ENCODE measurements at places on chromosomes 1 and 21.

GRCh38 chr21:36806103-36806502 lies 107.2 kb downstream of the SIM2 start:
- no peak for DNase-seq

DNA sequence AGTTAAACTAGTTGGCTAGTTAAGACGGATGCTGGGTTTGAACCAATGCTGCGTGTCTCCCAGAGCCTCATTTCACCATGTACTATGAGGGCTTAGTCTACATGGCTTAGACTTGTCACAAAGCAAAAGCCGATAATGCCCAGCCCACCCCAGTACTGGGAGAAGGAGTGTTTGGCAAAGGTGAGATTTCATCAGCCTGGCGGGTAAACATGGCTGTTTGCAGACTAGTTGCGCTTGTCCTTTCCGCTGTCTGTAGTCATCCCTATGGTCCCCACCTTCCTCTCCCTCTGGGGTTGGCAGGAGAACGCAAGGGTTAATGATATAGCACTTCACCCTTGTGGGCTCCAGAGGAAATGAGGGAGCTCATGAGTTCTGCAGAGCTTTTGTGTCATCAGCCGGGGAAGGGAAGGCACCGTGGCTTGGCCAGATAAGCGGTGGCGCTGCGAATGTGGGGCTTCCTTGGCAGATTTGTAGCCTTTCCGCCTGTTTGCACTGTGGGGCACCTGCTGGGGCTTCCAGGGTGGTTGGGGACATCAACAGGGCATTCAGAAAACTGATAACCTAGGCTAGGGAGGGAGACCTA lies 29.2 kb downstream of the SOX13 start:
- no peak for DNase-seq

GRCh38 chr1:160550572-160551034 lies 27.5 kb upstream of the SLAMF6 start:
- DNase-seq, result peak; percentile 63

GRCh38 chr1:64686828-64687724 lies 57.8 kb upstream of the RAVER2 start:
- DNase-seq, result no peak

DNA sequence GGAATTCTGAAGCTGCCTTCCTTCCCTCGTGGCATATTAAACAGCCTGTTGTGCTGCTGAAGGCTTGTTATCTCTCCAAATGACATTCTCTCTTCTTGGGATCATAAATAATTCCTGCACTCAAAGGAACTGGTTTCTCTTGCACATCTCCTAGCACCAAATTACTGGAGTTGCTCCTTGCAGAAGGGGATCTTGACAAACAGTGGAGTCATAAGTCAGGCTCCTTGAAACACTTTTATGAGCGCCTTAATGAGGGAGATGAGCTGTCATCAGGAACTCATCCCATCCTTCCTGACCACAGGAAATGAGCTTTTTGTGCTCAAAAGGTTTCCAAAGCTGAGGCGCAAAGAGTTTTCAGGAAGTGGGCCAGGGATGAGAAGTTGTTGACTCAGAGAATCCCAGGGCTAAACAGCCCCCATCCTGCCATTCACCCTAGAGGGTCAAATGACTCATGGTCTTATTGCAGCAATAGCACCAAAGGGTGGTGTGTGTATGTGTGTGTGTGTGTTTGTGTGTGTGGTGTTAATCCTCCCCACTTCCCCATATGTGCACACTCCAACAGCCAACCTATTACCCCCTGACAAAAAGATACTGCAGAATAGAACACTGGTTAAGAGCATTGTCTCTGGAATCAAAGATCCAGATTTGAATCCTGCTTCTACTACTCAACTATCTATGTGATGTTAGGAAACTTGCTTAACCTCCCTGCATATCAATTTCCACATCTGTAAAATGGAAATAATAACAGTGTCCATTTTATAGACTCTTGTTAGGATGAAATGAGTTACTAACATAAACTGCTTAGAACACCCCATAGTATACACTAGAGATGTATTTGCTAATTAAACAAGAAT lies 2.8 kb upstream of the PHC2 start:
- DNase-seq, result no peak

DNA sequence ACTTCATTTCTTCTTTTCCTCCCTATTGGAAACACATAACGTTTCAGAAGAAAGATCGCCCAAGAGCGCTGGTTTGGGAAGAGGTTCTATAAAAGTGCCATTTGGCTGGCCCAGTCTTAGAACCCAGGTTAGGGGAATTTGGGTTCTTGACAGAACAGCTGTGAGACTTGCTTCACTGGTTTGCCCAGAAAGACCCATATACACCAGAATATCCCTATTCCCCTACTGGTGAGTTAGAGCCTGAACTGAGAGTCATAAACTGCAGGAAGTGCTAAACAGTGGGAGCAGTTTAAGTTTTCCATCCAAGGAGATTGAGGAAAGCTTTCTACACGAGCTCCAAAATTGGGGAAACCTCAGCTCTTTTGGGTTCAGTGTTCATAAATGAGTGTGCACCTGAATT lies 275.2 kb downstream of the VAV3 start:
- no peak for DNase-seq

- no peak for DNase-seq
These were observed 32.2 kb downstream of the EVI5 start for GRCh38 chr1:92752719-92753118.

DNA sequence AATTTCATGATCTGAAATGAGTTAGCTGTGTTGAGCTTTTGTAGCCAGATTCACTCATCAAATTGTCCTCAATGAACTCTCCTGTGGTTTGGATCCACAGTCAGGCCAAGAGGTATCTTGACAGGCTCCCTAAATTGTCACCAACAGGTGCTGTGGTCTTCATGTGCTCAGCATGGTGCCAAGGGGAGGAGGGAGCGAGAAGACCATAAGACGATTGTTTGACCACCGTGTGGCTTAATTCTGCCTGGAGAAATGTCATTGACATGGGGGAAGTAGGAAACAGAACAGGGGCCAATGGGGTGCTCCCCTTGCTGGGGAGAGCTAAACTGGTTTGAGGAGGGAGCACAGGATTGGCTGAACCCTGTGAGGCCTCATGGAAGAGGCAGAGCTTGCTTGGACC lies 219.3 kb downstream of the KCNJ6 start:
- DNase-seq, result no peak

DNA sequence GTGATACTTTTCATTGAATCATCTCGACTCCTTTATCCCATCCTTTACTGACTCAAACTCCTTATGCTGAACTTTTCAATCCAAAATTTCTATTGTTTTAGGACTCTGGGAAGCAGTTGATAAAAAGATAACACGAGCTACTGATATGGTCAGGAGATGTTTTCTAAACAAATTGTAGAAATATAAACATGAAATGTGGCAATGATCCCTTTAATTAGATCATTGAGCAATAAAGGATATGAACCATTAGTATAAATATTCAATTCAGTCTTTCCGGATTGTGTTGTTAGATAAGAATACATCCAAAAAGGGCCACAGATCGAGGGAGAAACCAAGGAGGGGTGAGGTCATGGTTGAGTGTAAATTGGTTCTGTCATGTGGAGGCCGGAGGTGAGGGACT lies 88.4 kb downstream of the NID1 start:
- no peak for DNase-seq

DNA sequence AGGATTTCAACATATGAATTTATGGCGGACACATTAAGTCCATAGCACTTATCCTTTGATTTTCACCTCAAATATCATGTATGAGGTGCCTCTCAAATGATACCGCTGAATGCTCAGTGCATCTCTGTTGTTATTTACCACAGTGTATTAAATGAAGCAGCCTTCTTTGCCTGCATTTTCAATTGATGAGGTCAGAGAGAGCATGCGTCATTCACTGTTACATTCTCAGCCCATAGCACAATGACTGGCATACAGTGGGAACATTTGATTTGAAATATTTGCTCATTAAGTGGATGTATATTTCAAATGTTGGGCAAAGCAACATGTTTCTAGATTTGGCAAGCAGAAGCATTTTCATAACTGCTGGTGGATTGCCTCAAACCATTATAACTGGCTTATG lies 45.7 kb downstream of the LRRC7 start:
- no peak for DNase-seq

DNA sequence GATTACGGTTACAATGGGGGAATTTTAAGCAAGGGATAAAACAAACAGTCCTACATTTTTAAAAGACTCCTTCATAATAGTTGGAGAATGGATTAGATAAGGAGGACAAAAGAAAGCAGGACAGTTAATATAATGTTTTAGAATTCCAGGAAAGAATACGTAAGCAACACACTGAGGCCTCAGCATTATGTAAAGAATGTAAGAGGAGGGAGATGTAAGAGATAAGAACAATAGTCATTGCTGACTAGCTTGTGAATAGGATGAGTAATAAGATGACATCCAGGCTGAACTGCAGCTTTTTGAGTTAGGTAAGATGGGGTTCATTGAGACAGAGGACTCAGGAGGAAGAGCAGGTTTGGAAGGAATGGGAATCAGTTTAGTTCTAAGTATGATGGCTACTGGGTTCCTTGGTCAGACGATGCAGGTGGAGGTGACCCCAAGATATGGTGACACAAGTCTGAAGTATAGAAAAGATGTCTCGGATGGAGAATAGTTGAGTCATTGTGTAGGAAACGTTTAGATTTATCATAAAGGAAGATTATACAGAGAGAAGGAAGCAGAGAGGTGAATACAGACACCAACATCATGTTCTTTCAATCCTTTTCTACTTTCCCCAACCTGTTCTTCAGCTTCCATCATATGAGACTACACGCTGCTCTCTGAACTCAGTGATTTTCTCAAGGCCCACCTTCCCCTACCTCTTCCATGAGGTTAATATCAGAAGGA lies 372.8 kb downstream of the PTBP2 start:
- DNase-seq, result no peak

DNA sequence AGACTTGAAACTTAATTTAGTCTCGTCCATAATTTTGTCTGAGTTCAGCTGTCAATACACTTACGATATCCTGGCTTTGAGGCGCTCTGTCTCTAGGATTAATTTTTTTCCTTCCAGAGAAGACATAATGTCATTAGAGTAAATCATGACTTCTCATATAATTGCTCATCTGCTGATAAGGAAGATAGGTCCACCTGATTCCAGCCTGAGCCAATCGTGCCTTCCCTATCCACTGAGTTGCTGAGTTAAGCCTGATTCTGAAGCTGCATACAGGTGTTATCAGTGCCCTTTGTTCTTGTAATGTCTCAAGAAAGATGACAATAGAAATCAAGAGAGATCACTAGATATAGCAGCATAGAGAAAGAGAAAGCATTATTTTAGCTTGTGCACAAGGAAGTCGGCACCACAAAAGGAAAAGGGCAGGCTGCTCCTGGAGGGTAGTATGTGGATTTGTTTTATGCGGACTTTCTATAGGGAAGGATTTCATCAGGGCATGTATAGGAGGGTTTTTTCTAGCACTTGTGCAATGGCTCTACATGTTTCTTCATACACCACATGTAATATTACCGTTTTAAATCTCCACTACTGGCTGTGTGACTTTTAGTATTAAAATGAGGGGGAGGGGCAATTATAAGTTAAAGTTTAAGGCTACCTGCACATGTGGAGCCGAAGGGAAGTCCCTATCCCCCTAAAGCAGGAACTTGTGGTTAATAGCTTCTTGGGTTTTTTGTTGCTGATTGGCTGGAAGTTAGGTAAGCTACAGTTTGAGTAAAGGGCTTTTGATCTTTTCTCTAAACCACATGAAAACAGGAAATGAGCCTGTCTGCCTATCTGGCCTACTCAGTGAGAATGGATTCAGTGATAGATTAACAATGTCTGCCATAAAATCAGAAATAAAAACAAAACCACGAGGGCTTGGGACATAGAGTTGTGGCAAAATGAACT lies 133.4 kb downstream of the PLPPR5 start:
- peak; percentile 22 for DNase-seq

GRCh38 chr21:41706678-41707077 lies 60.2 kb downstream of the RIPK4 start:
- DNase-seq, result no peak

- no peak for DNase-seq
These were observed 422.7 kb downstream of the MATN1 start for GRCh38 chr1:30300669-30301068.

DNA sequence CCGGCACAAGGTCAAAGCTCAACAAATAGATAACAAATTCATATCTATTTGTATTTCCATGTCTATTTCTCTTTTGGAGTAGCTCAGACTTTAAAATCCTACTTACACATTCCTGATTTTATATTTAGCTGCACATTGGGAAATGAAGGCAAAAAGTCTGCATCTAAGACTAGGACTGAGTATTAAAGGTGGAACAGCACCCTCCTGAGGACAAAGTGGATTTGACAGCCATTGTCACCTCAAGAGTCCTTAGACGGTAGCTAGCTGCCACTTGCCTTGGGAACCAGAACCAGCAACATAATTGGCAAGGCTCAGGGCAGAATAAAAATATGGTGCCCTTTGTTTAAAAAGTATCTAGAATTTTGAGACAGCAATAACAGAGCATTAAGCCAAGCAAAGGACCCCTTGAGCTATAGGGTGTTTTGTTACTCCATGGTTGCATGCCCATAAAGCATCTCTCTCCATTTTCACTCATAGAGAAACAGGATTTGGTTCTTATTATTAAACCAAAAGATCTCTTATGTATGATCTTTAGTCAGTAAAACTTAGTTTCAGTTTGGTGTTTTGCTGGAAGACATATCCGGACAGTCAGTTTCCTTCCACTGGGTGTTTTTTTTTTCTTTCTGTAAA lies 30.0 kb upstream of the SGIP1 start:
- no peak for DNase-seq

GRCh38 chr21:35048706-35049617 lies at the start of gene RUNX1:
Gene RUNX1, minus strand, starts transcription at chr21:35049302.
- no peak for DNase-seq

DNA sequence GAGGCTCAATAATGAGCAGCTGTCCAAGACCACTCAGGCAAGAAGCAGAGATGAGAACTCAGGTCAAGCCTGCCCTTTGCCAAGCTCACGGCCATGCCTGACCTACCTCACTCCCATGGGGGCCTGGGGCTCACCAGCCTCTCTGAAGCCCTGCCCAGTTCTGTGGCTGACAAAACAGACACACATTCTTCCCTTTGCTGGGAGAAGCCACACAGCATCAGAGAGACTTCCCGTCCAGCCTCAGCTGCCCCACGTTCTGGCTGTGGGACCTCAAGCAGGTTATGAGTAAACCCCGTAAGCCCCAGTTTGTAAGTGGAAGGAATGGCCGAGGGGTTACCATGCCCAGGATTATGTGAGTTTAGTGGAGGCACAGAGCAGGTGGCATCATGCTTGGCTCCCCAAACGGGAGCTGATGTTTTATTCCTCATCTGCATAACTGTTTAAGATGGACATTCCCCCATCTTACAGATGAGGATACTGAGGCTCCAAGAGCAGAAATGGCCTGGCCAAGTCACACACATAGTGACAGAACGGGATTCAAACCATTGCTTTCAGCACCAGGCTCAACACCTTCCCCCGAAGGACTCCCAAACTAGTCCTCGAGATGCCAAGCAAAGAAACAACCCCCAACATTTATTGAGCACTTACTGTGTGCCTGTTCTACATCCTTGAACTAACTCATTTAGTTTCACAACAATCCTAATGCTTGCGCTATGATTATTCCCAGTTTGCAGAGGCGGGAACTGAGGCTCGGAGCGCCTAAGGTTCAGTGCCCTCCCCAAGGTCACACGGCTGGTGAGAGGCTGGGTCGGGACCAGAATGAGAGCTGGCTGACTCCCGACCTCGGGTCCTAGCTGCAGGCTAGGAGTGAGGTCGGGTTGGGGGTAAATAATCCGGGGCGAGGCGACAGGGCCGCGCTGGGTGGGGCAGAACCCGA lies 49.1 kb upstream of the LAPTM5 start:
- no peak for DNase-seq

Measured in stimulated activated CD4-positive, alpha-beta T cell treated with anti-CD3 and anti-CD28 coated beads, TNF-alpha, amount 100 ng/mL, for 24 hours (primary cell).